ENCODE measurements at places on chromosomes 13 and 19.

DNA sequence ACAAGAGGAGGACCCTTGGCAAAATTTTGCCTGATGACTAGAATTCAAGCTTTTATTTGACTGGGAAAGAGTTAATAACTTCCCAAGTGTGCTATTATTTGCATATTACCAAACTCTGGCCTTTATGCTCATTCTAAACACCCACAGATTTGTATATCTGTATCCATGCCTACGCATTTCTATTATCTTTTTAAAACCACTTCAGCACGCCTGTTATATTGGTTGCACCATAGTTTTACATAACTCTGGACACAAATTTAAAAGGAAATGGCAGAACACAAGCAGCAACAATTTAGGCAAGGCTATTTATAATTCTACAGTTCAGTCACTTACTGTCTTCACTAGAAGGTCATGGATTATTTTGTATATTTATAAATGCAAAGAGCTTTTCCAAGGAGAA is 3.7 kb upstream of the RASL11A start:
- DNase-seq, result no peak

- no peak for DNase-seq
Observed at GRCh38 chr19:18481505-18482222, 40.2 kb downstream of the ELL start.

DNA sequence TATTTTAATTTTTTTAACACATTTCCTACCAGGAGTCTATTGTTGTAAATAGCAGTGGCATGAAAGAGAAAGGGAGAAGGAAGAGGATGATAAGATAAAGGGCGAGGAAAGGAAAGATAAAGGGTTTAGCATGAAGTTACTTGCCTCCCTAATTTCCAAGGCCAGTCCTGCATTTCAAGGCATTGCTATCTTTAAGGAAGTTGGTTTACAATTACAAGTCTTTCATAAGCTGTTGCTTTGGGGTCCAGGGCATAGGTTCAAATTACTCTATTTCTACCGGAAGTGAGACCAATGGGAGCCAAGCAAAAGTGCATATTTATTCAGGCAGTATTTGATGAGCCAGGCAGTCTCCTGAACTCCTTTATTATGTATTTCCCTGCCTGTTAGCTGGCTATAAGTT is 27.7 kb upstream of the UBL3 start:
- no peak for DNase-seq

DNA sequence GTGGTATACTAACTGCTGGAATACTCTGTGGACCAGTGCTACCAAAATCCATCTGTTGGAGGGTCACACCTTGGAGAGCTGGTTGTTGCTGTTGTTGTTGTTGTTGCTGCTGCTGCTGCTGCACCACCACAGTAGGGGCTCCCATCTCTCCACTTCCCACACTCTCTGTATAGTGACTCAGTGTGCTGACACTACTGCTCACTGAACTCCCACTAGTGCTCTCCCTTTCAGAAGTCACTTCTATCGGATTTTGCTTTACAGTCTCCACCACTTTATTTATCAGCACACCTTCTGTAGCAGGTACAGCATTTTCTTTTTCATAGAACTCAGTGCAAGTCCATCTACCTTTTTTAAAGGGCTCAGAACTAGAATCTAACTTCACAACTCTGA is 1.7 kb downstream of the TSC22D1 start:
- no peak for DNase-seq

- no peak for DNase-seq
Observed at GRCh38 chr19:32874605-32875004, 5.0 kb upstream of the SLC7A9 start.

GRCh38 chr13:80618781-80619180 is 277.9 kb upstream of the SPRY2 start:
- no peak for DNase-seq

Measured in activated naive CD4-positive, alpha-beta T cell (primary cell).